NCI-H2171 (cell line): ENCODE measurements at places on chromosomes 13 and 19.
A peak's percentile ranks its signal among the peaks of the same experiment; 100 is the strongest.

GRCh38 chr19:38721979-38722773 is 22.1 kb downstream of the CAPN12 start:
- no peak for DNase-seq

DNA sequence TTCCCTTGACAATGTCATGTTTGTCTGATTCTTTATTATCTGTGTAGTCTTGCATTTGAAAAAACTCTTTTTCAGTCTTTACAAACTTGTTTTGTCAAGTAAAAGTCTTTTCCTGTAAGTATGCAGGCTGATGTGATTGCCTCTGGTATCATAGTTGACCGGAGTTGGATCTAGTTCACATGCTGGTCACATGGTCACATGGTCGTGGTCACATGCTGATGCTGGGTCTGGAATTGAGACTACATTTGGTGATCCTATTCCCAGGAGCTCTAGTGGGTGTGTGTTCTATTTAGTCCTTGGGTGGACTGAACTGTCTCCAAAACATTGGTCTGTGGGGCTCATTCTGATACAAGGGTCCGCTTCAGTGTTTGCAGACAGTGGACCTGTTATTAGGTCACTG is 1798.8 kb upstream of the PRR20A start:
- DNase-seq: no peak

DNA sequence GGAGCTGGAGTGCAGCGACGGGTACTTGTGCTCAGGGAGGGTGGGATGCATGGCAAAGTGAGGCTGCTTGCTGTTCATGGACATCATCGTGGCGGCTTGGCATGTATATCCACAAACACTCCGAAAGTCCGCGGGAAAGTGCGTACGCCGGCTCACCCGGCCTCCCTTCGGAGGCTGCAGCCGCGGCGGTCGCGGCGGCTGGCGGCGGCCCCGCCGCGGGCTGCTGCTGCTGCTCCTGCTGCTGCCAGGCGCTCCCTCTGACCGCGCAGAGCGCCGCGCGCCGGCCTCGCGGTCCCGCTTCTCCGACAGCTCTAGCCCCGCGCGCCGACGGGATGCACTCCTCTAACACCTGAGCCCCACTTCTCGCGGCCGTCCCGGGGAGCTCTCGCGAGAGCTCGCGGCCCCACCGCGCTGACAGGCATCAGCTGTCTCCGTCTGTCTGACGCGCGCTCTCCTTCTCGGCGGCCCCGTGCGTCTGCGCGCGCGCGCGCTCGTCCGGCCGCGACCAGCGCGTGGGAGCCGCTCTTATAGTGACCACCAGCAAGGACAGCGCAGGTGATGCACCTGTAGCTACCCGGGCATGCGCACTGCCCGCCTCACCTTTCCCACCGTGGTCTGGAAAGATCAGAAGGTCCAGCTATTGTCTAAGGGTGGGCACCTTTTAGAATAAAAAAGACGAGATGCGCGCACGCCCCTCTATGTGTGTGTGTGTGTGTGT is at the start of gene POU4F1:
POU4F1 (minus strand) TSS at position 313 of the 718 bp plus-strand sequence; CDS start at position 87, 226 bp downstream.
- DNase-seq: peak; percentile 91

GRCh38 chr19:40623403-40624251 is 22.5 kb downstream of the LTBP4 start:
- no peak for DNase-seq

DNA sequence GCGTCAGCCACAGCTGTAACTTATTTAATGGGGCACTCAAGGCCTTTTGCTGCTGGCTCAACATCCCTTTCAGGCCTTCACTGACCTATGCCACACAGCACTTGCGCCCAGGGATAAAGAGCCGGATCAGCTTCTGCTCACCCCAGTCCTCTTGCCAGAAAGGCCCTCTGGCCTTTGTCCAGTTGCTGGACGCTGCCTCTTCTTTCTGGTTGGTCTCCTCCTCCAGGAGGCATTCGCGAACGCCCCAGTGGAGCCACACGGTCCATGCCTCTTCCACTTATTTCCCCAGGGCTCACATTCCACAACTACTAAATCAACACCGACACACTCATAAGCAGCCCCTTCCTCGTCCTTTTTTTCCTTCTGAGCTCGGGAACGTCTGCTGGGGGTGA is 3.7 kb upstream of the ZNF329 start:
- DNase-seq: no peak

DNA sequence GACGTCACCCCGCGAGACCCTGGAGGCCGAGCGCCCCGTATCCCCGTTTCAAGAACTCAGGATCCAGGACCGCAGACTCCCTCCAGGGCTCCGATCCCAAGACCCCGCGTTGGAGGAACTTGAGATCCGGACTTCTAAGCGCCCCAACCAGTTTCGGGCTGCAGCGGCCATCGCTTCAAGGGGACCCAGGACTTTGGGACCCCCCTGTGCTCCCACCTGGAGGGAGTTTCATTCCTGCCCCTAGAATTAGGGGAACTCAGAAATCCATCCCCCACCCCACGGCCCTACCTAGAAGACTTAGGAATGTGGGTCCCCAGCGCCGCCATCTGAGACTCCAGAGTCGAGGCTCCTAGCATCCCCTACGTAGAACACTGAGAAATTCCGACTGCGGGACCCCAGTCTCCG is 400 bp downstream of the PLEKHG2 start:
- no peak for DNase-seq

DNA sequence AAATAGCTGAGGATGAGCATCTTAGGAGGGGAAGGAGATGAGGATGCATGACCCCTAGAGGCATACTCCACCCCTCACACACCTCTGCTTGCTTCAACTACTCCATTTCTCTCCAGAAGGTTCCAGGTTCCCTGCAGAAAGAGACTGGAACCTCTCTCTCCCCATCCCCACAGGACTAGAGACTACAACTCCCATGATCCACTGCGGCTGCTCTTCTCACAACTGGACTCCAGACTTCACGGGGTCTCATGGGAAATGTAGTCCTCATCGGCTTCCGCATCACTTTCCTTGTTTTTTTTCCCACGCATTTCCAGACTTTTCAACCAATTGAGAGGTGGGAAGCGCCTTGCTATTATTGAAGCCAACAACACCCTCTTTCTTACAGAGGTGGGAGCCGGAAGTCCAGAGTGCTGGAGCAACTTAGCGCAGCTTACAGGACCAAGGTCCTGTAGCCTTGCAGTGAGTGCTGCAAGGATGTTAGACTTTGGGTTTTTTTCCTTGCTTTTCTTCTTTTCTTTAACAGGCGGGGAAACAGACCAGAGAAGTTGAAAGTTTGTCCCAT is 13.9 kb upstream of the CACNG6 start:
- DNase-seq: peak; percentile 53

- DNase-seq: no peak
These were observed 1.1 kb downstream of the SLITRK1 start for GRCh38 chr13:83881140-83881684.

- no peak for DNase-seq
These were observed 15.2 kb downstream of the ACTN4 start for GRCh38 chr19:38662537-38663155.

DNA sequence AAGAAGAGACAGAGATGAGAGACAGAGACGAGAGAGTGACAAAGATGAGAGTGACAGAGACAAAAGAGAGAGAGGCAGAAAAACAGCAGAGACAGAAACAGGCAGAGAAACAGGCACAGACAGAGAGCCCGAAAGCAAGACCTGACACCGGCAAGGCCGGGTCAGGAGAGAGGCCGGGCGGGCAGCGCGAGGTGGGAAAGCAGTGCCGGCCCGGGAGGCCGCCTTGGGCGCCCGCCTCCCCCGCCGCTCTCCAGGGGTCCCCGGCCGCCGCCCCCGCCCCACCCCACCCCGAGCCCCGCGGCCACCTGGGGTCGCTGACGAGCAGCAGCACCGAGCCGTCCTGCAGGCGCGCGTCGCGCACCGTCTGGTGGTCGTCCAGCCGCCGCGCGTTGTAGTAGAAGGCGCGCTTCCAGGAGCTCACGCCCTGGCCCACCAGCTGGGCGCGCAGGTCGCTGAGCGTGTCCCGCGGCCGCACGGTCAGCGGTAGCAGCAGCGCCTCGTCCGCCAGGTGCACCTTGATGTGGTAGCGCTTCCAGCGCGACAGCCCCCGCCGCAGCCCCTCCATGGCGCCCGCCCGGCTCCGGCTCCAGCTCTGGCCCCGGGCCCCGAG is at the start of gene TINCR:
TINCR (minus strand) TSS at position 594 of the 610 bp plus-strand sequence.
- DNase-seq: no peak

- no peak for DNase-seq
These were observed 8.0 kb upstream of the CNOT3 start for GRCh38 chr19:54129617-54129996.

DNA sequence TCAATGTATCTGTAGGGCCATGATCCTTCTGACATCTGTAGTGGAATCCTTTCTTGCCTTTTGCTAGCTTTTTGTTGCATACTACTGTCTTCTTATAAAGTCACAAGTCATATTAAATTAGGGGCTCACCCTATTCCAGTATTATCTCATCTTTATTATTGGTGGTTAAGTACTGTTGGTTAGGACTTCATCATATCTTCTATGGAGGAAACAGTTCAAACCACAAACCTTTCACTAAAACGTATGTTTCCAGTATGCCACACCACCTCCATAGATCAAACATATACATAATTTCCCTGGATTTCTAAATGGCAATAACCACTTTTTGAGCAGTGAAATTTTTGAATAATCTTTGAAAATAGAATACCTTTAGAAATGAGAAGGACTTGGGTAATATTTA is 62.8 kb upstream of the PCDH9 start:
- DNase-seq: no peak

DNA sequence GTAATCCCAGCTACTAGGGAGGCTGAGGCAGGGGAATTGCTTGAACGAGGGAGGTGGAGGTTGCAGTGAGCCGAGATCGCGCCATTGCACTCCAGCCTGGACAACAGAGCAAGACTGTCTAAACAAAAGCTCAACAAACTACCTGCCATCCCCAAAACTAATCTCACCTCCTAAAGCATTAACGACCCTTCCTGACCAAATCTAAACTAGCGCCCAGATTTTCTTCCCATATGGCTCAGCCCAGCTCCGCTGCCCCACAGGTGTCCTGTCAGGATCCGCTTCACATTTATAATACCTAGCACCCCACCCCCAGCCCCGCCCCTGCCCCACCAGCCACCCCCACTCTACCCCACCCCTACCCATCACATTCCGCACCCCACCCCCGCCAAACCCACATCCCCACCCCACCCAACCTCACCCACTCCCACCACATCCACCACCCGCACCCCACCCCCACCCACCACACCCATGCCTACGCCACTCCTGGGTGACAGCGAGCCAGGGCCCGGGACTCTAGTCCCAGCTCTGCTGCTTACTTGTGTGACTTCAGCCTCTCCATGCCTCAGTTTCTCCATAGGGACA is 599 bp downstream of the C19orf12 start:
- no peak for DNase-seq

- no peak for DNase-seq
These were observed 575.8 kb downstream of the DACH1 start for GRCh38 chr13:71290963-71291841.

- DNase-seq: peak; percentile 18
These were observed 85.2 kb upstream of the FAM216B start for GRCh38 chr13:42696191-42696590.

DNA sequence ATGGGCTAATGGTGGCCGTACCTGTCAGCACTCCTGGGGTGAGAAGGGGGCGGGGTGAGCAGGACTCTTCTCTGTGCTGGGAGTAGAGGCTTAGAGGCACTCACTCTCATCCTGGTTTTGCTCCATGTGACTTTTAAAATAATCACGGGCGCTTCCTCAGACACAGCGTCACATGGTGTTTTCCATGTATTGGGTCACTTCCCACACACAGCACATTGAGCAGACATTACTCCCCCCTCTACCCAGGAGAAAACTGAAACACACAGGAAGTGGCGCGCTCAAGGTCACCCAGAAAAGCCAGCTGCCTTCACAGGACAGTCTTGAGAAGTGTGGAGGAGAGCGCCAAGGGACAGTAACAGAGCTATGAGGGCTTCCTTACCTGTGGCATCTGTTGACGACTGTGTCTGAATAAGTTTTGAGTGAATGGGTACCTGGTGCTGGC is 23.2 kb downstream of the SPATA13 start:
- DNase-seq: no peak

GRCh38 chr19:46515879-46516350 is 20.2 kb upstream of the PNMA8B start:
- peak; percentile 43 for DNase-seq

- no peak for DNase-seq
These were observed 35.4 kb upstream of the MAP3K10 start for GRCh38 chr19:40155749-40156265.

GRCh38 chr19:31317570-31317969 is 31.7 kb downstream of the TSHZ3 start:
- no peak for DNase-seq

GRCh38 chr19:50555033-50555432 is 13.2 kb downstream of the LRRC4B start:
- no peak for DNase-seq

DNA sequence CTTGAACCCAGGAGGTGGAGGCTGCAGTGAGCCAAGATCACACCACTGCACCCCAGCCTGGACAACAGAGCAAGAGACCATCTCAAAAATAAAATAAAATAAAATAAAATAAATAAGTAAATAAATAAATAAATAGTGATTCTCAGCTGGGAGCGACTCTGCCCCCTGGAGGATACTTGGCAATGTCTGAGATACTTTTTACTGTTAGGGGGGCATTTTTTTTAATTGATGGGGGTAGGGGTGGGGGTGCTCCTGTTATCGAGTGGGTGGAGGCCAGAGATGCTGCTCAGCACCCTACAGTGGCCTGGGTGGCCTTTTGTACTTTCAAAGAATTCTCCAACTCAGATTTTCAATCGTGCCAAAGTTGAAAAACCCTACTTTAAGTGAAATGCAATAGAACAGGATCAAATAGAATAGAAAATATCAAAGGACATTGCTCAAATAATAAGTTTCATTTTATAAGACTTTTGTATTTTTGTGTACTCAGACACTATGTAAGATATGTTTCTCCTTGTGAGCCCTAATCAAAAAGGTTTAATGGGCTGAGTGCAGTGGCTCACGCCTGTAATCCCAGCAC is 7.1 kb upstream of the CLPP start:
- DNase-seq: no peak

DNA sequence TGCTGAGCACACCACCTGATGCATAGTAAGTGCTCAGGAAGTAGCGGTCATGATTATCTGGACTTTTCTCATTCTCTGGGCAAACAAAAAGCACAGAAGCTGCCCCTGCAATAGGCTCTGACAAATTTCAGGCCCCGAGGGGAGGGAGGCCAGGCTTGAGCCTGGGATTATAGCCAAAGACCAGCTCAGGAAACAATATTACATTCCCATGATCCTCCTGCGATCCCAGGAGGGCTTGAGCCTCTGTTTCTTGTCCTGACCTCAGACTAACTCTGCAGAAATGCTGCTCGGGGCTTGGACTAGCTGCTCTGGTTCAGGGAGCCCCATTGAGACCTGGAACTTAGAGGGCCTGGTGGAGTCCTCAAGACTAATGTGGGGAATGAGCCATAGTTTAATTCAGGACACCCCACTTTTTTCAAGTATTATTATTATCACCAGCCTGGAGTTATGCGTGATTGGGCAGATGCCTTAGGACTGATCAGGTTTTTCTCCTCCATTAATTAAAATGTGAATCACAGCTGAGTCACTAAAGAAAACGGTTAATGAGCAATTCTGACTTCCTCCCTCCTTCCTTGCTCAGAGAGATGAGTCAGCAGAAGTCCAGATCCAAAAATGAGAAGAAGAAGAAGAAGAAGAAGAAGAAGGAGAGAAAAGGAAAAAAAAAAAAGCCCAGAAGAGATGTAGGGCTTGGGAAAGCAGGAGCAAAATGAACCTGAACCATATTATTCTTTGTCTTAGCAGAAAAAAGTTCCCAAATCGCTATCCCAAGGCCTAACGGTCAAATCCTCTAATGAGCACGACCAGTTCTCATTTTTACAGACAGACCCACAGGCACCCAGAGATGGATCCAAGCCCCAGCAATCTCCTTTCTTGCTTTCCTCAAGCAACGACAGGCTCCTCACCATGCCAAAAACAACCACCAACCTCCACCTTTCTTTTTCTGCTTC is 107.2 kb downstream of the CACNA1A start:
- no peak for DNase-seq
